ENCODE measurements at places on chromosomes 3 and 15. TPM values are rescaled to one million over a fixed set of nuclear protein-coding genes. Genes with fewer than 3 reads are reported as not detected.

SUCNR1 gene
- 0.60 TPM for total RNA-seq

CEMIP gene
- total RNA-seq, result 1.2 TPM

GRCh38 chr3:140636406-140637138 lies 41.3 kb upstream of the TRIM42 start:
- H3K4me1 ChIP-seq, result peaks cover 8% of the 10 kb centered on the region
- no peaks in the 10 kb centered on the region for H3K27me3 ChIP-seq
- no peak overlapping the region for H3K4me3 ChIP-seq
- DNase-seq, result no peak
- no peak overlapping the region for H3K27ac ChIP-seq

DNA sequence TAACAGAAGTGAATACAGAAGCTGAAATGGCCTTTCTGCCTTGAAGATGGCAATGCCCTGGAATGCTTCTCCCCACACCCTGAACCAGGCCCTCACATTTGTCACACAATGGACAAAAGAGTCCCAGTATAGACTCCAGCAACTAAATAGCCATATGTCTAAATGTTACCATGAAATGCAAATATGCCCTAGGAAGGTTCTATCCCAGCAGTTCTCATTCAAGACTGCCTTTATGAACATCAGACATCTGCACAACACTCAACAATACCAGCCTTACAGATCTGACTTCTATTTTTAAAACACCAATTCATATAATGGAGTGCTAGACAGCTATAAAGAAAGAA lies 7.9 kb downstream of the ITGB5 start:
- H3K27me3 ChIP-seq, result no peaks in the 10 kb centered on the region
- H3K4me3 ChIP-seq, result no peak overlapping the region
- H3K36me3 ChIP-seq, result no peaks in the 10 kb centered on the region
- peaks cover 13% of the 10 kb centered on the region for H3K4me1 ChIP-seq
- H3K27ac ChIP-seq, result peak overlapping the region; percentile 80

DNA sequence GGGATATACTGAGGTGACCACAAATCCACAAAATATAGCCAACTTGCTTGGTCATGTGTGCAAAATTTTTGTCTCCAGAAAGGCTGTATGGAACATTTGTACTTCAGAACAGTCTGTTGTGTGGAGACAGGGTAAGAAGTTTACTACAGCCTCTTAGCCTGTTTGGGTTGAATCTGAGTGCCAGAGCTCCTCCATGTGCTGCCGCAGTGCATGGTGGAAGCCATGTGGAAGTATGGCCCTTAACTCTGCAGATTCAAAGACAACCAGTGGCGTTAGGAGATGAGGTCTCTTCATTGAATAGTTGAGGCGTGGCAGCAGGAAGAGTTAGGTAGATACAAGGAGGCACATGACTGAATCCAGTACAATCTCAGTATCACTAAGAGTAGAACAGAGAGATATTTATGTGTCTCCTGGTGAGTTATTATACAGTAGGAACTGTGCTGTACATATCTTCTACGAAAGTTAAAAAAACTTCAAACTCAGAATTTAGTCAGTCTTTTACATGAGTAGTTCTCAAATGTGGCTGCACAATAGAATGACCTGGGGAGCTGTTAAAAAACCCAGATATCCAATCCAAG lies 9.4 kb downstream of the EIF2A start:
- H3K27ac ChIP-seq, result no peak overlapping the region
- no peak overlapping the region for H3K4me3 ChIP-seq
- DNase-seq, result no peak
- H3K27me3 ChIP-seq, result no peaks in the 10 kb centered on the region
- H3K36me3 ChIP-seq, result no peaks in the 10 kb centered on the region
- no peaks in the 10 kb centered on the region for H3K4me1 ChIP-seq

DNA sequence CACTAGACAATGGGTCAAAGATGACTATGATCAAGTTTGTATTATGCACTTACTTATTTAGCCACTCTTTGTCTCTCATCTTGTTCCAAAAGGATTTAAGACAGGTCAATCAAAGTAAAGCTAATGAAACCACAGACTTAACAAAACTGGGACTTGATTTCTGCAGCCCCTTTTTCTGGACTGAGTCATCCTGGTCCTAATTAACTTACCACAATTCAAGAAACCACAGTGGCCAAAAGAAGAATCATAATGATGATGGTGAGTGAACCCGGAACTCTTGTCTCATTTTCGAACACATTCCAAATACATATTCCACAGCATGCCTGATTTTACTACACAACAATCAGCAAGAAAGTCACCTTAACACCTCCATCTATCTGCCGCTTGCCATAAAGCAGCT lies 1333.0 kb downstream of the ROBO1 start:
- no peaks in the 10 kb centered on the region for H3K36me3 ChIP-seq
- DNase-seq, result no peak
- H3K27ac ChIP-seq, result no peak overlapping the region

GRCh38 chr3:4772171-4772804 lies 206.9 kb upstream of the BHLHE40 start:
- peaks cover under 1% of the 10 kb centered on the region for H3K36me3 ChIP-seq
- DNase-seq, result peak; percentile 73
- H3K27me3 ChIP-seq, result no peaks in the 10 kb centered on the region
- H3K4me1 ChIP-seq, result peaks cover 11% of the 10 kb centered on the region
- no peak overlapping the region for H3K4me3 ChIP-seq
- H3K27ac ChIP-seq, result peak overlapping the region; percentile 23
